PC-9 (cell line): ENCODE measurements at places on chromosomes 3 and 15. TPM values are rescaled to one million over a fixed set of nuclear protein-coding genes. Genes with fewer than 3 reads are reported as not detected.

- DNase-seq: no peak
Observed at GRCh38 chr3:126781889-126782491, 78.0 kb downstream of the CHCHD6 start.

- no peak for DNase-seq
Observed at GRCh38 chr3:179091113-179091512, 19.5 kb upstream of the ZMAT3 start.

DNA sequence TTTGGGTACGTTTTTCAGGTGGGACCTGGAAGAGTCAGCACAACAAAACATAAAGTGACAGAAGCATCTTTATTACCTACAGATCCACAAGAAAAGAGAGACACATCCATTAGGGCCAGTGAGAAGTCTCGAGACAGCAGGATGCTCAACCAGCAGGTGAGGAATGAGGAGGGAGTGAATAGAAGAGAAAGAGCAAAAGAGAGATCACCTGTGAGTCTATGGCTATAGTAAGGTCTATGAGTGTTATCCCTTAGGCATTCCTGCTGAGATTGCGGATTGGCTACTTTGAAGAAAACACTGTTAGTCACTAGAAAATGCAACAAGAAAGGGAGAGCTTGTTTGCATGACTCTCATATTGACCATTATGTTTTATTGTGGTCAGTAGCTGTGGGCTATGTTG is 1556.2 kb upstream of the GBE1 start:
- DNase-seq: no peak

DNA sequence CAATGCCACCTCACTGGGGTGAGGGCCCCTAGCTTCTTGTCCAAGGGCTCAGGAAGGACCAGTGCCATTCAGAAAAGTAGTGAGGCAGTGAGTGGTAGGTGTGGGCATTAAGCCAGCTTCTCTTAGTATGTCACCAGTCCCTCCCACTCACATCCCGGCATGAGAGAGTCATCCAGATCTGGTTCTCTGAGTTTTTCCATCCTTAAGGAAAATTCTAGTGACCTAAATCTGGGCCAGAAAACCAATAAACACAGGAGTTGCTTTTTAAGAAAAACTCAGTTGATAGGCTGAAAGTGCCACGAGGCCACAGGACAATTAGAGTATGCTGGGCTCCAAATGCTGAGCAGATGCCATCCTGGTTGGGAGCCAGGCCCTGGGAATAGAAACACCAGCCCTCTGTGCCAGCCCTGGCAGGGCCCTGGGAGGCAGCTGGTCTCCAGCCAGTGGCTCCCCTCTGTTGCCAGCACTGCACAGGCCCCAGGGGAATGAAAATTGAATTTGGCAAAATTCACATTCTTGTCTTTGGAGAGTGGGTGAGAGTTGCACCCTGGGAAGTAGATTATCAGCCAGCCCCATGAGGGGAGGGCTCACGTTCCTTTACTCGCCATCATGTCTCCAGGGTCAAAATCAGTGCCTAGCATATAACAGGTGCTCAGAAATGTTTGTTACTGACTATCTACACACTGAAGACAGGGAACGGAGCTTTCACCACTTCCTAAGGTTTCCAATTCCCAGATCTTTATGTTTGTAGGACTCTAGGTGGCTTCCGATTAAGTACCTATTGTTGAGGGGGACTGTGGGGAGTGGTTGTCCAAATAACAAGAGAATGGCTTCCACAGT is 52.8 kb downstream of the FAM43A start:
- DNase-seq: no peak

The TTC23 gene
- total RNA-seq: 18.4 and 21.6 TPM in 2 replicates

The MOBP gene
- not detected in 2 replicates for total RNA-seq

The AGTR1 gene
- total RNA-seq: not detected in 2 replicates
